Foreskin keratinocyte (primary cell): ENCODE measurements at places on chromosomes 2 and 18. TPM values are rescaled to one million over a fixed set of nuclear protein-coding genes. Genes with fewer than 3 reads are reported as not detected.

DNA sequence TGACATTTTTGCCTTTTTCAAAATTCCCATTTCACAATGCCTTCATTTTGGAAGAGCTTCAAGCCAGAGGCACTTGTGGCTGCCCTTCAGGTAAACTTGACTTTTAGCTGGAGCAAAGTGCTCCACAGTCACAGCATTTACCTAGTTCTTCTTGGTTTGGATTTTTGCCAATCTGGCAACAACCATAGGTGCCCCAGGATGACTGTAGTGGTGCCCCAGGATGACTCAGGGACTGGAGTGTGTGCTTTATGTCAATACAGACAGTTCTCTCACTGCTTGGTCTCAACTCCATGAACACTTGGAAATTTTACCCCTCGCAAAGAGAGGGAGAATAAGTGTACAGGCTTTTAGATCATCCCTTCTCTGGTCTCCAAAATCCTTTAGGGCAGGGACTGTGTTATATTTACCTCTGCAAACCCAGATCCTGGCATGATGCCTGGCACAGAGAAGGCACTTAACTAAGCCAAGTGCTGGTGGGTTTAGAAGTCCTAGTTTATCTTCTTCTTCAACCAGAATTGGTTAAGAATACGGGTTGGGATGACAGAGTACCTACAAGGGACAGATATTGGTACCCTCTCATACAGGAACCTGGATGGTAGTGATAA, 15.3 kb upstream of the PTPN4 start:
- DNase-seq, result peak; percentile 69

- no peak for DNase-seq
These were observed 58.8 kb downstream of the RNF152 start for GRCh38 chr18:61833978-61834377.

Gene HOXD10
- not detected in 2 replicates for total RNA-seq

Gene ITGA4
- total RNA-seq, result 2.3 and 11.0 TPM in 2 replicates

Gene ATIC
- total RNA-seq, result 153 and 154 TPM in 2 replicates
